Right atrium auricular region (tissue), 2 donors: ENCODE measurements at places on chromosomes 7 and 10. TPM values are rescaled to one million over a fixed set of nuclear protein-coding genes. Genes with fewer than 3 reads are reported as not detected.

FOXI2 gene
- not detected for total RNA-seq

CTBP2 gene
- total RNA-seq: 26.0 TPM

FAM25A gene
- total RNA-seq: not detected

NPTX2 gene
- 6.7 TPM for total RNA-seq

BHLHA15 gene
- not detected for total RNA-seq

PIK3AP1 gene
- 11.2 TPM for total RNA-seq

IFIT1B gene
- not detected for total RNA-seq

KCNH2 gene
- 119 TPM for total RNA-seq

PPP1R3C gene
- total RNA-seq: 250 TPM

IFIT5 gene
- total RNA-seq: 11.1 TPM

OR6B1 gene
- total RNA-seq: not detected

SKAP2 gene
- 7.8 TPM for total RNA-seq

MYOZ1 gene
- total RNA-seq: 51.0 TPM

FAM180A gene
- total RNA-seq: 5.9 TPM

MMD2 gene
- total RNA-seq: 0.19 TPM

PDZD8 gene
- 29.4 TPM for total RNA-seq

STEAP1B gene
- total RNA-seq: not detected

ICA1 gene
- 51.8 TPM for total RNA-seq

PLXNA4 gene
- 18.0 TPM for total RNA-seq

GPR146 gene
- 18.6 TPM for total RNA-seq

C7orf33 gene
- not detected for total RNA-seq
